ENCODE measurements at places on chromosomes 6 and 20.
A peak's percentile ranks its signal among the peaks of the same experiment; 100 is the strongest.

- peak; percentile 36 for DNase-seq
Observed at GRCh38 chr6:154370545-154370944, 13.9 kb upstream of the IPCEF1 start.

GRCh38 chr20:15162079-15162647 is 824.8 kb upstream of the FLRT3 start:
- DNase-seq = no peak

GRCh38 chr6:20906945-20907344 is 372.7 kb downstream of the CDKAL1 start:
- DNase-seq = no peak

GRCh38 chr20:14604143-14604542 is 266.7 kb upstream of the FLRT3 start:
- DNase-seq = no peak

- no peak for DNase-seq
Observed at GRCh38 chr6:167948716-167949115, 48.8 kb upstream of the KIF25 start.

GRCh38 chr6:33981861-33982260 is 164.0 kb downstream of the GRM4 start:
- DNase-seq = no peak

- DNase-seq = no peak
Observed at GRCh38 chr20:41173791-41174341, 36.5 kb downstream of the PLCG1 start.

Data from hepatocyte (in vitro differentiated cells).